ENCODE measurements at places on chromosomes 12 and 14.

DNA sequence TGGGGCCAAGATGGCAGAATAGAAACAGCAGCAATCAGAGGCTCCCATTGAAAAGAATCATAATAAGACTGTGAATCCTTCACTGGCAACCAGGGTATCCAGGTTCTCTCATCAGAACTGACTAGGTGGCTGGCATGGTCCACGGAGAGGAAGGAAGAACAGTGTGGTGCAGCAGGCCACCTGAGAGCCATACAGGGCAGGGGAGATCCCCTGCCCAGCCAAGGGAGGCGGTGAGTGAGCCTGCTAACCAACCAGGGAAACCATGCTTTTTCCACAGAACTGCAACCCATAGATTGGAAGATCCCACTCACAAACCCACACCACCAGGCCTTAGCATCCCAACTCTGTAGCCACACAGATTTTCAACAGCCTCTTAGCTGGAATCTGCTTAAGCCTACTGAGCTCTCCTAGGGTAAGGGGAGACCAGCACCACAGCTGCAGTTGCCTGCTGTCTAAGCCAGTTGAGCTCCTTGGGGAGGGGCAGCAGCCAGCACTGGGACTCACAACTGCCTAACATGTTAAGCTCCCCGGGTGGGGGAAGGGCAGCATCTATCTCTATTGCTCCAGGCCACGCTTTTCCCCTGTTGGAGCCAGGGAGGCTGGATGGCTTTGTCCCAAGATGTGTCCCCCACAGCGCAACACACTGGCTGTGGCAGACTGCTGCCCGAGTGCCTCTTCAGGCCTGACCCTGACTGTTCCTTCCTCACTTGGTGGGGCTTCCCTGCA is 342.6 kb upstream of the CCDC196 start:
- DNase-seq, result no peak

- no peak for DNase-seq
These were observed 27.5 kb upstream of the C14orf180 start for GRCh38 chr14:104551851-104552737.

DNA sequence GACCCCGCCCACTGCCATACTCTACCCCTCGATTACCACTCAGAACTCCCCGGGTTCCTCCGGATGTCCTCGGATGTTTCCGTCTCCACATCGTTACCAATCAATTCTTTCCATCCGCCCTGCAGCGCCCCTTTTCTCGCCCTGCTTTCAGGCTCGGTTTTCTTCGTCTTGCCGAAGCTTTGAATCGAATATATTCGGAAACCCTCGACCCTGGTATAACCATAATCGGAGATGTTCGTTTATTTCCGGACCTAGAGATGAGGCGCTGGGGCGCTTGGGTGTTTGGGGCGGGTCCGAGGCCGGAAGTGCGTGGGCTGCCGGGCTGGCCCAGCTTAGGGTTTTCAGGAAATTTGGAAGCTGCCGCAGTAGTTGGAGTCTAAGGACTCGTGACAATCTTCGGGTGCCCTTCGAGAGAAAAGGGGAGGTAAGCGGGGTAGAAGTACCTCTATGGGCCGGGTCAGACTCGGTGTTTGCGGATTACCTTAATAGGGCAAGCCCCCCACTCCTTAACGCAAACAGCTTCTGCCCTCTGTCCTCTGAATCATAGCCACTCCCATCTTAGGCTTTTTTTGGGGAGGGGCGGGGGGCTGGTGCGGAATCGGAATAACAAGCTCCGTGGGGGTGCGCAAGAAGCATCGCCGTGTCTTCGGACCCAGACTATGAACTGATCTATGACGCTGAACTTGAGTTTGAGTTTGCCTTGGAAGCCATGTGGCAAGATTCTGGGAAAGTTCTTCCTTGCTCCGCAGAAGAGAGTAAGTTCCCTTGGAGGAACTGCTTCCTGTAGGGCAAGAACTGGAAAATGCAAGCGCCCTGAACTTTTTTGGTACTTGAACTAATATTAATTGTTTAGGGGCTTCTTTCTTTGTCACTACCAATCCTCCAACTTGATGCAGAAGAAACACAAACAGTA is at the start of gene C14orf119:
Gene C14orf119 (plus strand): TSS at position 310 of the 913 bp plus-strand sequence. CDS start 2,154 bp downstream, outside the sequence.
- peak; percentile 100 for DNase-seq

DNA sequence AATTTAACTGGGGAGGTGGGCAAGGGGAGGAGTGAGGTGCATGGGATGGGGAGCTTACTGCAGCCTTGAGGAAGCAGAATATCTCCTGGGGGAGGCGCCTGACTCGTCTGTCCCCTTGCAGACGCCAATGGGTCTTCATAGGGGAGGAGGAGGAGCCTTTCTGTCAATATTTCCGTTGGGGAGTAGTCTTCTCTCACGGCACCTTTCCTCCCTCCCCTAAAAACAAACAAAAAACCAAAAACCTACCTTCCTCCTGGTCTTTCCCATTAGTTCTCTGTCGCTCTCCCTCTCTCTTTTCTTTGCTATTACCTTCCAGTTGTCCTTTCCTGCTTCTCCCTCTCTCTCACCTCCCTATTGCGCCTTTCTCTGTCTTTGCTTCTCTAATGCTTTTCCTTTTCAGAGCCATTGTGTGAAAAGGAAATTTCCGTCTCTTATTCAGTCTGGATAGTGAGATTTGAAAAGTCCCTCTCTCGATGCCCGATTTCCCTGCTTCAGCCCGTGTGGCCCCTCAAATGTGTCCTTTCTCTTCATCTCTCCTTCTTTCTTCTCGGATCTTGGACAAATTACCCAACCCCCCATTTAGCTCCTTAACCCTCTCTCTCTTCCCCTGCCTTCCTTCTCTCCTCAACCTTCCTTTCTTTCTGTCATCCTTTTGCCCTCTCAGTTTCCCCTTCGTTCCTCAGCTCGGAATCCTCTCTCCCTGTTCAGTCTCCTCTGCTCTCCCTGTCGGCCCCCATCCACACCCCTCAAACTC is 5.9 kb downstream of the GPR84 start:
- peak; percentile 36 for DNase-seq

GRCh38 chr14:90659156-90659555 is 157.1 kb downstream of the TTC7B start:
- DNase-seq, result peak; percentile 34

DNA sequence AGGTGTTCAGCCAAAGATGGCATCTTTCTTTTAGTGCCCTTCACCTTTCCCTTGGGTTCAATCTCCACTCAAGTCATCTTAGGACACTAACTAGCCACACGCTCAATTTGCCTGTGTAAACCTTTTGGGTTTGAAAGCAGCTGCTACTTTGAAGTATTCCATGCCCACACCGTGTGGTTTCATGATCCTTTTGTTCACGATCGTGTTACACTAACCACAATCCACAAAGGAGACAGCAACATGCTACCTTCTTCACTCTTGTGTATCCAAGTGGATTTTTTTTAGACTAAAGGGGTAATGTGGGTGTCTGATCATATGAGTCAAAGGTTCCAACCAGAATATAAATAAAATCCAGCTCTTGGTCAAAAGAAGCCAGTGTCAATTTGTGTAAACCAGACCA is 122.7 kb upstream of the FAR2 start:
- DNase-seq, result no peak

- DNase-seq, result no peak
These were observed 102.6 kb downstream of the NTN4 start for GRCh38 chr12:95687937-95688336.

GRCh38 chr12:49671031-49671765 is 36.0 kb downstream of the FMNL3 start:
- peak; percentile 42 for DNase-seq

GRCh38 chr12:21731144-21731543 is 43.4 kb downstream of the KCNJ8 start:
- DNase-seq, result no peak

- peak; percentile 31 for DNase-seq
These were observed 18.1 kb downstream of the JDP2 start for GRCh38 chr14:75445963-75446362.

DNA sequence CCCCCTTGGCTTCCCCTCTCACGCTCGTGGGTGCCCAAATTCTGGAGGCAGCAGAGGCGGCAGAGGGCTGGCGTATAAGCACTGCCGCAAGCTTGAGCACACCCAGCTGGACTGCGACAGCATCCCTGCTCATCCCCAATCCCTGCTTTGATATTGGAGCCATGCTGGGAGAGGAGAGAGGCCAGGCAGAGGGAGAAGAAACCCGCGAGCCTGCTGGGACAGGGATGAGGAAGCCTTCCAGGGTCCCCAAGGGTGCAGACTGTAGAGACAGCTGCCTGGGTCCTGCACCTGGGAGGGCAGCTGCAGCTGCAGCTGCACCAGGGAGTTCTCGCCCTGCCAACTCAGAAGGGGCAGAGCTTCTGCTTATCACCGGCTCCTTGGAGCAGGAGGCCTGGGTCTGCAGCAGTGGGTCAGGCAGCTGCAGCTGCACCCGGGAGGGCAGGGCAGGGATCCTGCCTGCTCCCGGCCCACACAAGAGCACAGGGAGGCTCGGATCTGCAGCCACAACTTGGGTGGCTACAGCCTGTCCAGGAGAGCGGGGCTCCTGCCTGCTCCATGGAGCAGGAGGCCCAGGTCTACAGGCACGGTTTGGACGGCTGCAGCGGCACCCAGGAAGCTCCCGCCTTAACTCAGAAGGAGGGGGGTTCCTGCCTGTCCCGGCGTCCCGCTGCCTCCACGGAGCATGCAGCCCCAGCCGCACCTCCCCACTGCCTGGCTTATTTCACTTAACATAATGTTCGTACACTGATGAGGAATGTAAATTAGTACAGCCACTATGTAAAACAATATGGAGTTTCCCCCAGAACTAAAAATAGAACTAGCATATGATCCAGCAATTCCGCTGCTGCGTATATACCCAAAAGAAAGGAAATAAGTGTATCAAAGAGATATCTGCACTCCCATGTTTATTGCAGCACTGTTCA is 60.4 kb upstream of the SGPP1 start:
- no peak for DNase-seq
